Central memory CD8-positive, alpha-beta T cell (primary cell): ENCODE measurements at places on chromosomes 6 and 20.

DNA sequence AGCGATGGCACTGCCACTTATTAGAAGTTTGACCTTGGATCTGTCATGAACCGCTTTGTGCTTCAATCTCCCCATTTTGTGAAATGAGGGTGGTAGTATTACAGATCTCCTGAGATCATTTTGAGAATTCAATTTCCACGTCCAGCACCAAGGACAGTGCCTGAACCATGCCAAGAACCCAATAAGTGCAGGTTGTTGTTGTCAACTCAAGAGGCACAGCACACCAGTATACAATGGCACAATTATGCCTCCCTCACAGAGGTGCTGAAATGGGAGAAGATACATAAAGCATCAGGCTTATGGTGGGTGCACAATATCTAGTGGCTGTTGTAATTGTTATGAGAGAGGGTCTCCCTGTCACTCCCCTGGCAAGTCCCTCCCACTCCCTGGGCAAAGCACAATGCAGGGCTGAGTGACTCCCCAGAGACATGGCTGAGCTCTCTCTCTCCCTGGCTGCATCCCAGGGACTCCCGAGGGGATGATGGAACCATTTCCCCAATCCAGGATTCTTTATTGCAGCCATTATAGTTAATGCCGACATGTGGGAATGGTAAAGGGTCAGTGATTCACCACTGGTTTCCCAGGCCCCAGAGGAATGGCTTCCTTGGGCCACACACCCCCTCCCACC lies 78.7 kb downstream of the CDH22 start:
- H3K27ac ChIP-seq, result no peak overlapping the region
- H3K4me1 ChIP-seq, result no peaks in the 10 kb centered on the region
- H3K4me3 ChIP-seq, result no peak overlapping the region
- no peak for DNase-seq
- H3K27me3 ChIP-seq, result peaks cover 63% of the 10 kb centered on the region
- no peaks in the 10 kb centered on the region for H3K36me3 ChIP-seq

DNA sequence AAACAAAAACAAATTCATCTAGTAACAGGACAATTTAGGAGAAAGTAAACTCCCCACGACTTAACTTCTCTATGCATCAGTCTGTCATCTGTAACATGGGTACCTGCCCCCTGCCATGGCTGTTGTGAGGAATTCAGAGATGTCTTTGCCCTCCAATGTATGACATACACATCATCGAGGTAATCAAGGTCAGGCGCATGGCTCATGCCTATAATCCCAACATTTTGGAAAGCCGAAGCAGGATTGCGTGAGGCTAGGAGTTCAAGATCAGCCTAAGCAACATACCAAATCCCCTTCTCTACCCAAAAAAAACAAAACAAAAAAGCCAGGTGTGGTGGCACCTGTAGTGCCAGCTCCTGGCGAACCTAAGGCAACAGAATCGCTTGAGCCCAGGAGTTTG lies 9.0 kb downstream of the EEF1A1 start:
- peaks cover 23% of the 10 kb centered on the region for H3K4me1 ChIP-seq
- peaks cover 35% of the 10 kb centered on the region for H3K36me3 ChIP-seq
- DNase-seq, result no peak
- no peak overlapping the region for H3K27ac ChIP-seq

GRCh38 chr6:65014006-65014405 lies 693.0 kb downstream of the EYS start:
- no peaks in the 10 kb centered on the region for H3K27me3 ChIP-seq
- H3K4me3 ChIP-seq, result no peak overlapping the region
- H3K36me3 ChIP-seq, result no peaks in the 10 kb centered on the region
- no peak overlapping the region for H3K27ac ChIP-seq
- no peaks in the 10 kb centered on the region for H3K4me1 ChIP-seq
- DNase-seq, result no peak

GRCh38 chr6:34745277-34746103 lies 11.8 kb upstream of the SNRPC start:
- no peak for DNase-seq
- H3K4me3 ChIP-seq, result no peak overlapping the region
- H3K27ac ChIP-seq, result no peak overlapping the region
- no peaks in the 10 kb centered on the region for H3K4me1 ChIP-seq
- H3K36me3 ChIP-seq, result no peaks in the 10 kb centered on the region
- H3K27me3 ChIP-seq, result no peaks in the 10 kb centered on the region

GRCh38 chr6:114739656-114740055 lies 396.8 kb upstream of the HS3ST5 start:
- H3K4me3 ChIP-seq, result no peak overlapping the region
- H3K27me3 ChIP-seq, result no peaks in the 10 kb centered on the region

GRCh38 chr20:50302341-50303057 lies 111.9 kb downstream of the CEBPB start:
- H3K4me1 ChIP-seq, result no peaks in the 10 kb centered on the region
- H3K27me3 ChIP-seq, result no peaks in the 10 kb centered on the region
- peaks cover 2% of the 10 kb centered on the region for H3K36me3 ChIP-seq
- no peak overlapping the region for H3K4me3 ChIP-seq
- H3K27ac ChIP-seq, result no peak overlapping the region

DNA sequence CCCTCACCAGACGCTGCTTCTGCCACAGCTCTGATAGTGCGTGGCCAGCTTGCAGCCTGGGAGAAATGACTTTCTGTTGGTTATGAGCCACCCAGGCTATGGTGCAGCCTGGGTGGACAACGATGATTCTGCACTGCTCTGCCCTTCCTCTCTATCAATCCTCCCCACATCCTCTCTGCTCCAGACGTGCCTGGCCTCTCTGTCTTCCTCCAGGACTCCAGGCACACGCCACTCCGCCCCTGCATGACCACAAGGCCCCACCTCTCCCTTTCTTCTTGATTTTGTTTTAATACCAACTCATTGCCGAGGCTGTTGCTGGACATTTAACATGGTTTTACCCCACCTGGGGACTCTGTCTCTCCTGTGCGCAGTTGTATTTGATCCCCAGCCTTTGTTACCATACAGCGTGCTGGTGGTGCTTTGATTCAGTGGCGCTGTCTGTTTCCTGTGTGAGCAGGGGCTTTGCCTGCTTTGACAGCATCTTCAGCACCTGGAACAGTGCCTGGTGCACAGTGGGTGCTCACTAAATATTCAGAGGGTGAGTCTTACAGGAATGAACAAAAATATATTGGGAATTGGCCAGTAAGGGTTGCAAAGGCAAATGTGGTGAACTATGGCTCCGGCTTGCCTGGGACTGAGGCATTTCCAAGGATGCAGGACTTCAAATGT lies 280.9 kb downstream of the CDH26 start:
- no peaks in the 10 kb centered on the region for H3K36me3 ChIP-seq
- H3K27me3 ChIP-seq, result no peaks in the 10 kb centered on the region
- H3K4me1 ChIP-seq, result no peaks in the 10 kb centered on the region
- H3K27ac ChIP-seq, result no peak overlapping the region
- no peak for DNase-seq

- DNase-seq, result no peak
- H3K4me1 ChIP-seq, result peaks cover 6% of the 10 kb centered on the region
- no peak overlapping the region for H3K4me3 ChIP-seq
- no peaks in the 10 kb centered on the region for H3K27me3 ChIP-seq
Observed at GRCh38 chr6:109769213-109769612, 78.1 kb downstream of the FIG4 start.

DNA sequence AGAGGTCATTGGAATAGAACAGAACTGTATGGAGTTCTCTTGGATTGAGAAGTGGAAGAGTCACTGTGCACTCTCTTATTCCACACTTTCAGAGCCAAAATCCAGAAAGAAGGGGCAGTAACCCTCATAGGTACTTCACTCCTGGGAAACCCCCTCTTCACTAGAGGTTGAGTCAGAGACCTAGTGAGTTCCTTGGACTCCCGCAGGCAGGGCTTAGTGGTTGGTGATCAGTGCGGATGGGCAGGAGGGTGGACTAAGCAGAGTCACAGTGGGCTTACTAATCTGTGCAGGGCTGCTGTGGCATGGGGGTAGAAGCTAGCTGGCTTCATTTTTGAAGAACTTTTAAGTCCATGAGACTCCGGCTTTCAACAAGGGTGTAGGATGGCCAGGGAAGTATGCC lies 95.0 kb upstream of the MLN start:
- no peak overlapping the region for H3K27ac ChIP-seq
- peaks cover 34% of the 10 kb centered on the region for H3K4me1 ChIP-seq
- no peak overlapping the region for H3K4me3 ChIP-seq
- no peaks in the 10 kb centered on the region for H3K36me3 ChIP-seq
- peaks cover 7% of the 10 kb centered on the region for H3K27me3 ChIP-seq

GRCh38 chr6:13654496-13654895 lies 39.4 kb downstream of the NOL7 start:
- H3K36me3 ChIP-seq, result peaks cover 14% of the 10 kb centered on the region
- H3K27me3 ChIP-seq, result no peaks in the 10 kb centered on the region
- H3K27ac ChIP-seq, result no peak overlapping the region

DNA sequence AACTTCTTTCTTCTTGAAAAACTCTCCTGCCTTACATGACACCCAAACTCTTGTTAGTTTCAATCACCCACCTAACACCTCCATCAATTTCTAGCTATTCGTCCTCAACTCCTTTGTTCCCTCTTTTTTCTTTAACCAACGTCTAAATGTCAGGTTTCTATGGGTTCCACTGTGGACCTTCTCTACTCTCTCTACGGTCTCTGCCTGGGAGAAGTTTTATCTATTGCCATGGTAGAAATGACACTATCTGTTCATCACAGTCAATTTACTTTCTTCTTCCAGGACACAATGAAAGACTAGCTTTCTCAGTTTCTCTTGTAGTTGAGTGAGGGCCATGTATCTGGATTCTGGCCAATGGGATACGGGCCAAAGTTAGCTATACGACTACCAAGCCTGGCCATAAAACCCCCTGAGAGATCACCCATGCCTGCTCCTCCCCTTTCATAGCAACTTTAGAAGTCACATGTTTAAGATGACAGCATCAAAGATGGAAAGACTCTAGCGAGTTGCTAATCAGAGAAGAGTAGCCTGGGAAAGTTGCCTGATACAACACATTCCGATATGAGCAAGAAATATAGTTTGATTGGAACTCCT lies 17.9 kb downstream of the RNGTT start:
- H3K27ac ChIP-seq, result no peak overlapping the region
- peaks cover 6% of the 10 kb centered on the region for H3K36me3 ChIP-seq
- no peaks in the 10 kb centered on the region for H3K27me3 ChIP-seq
- H3K4me1 ChIP-seq, result peaks cover 10% of the 10 kb centered on the region
- H3K4me3 ChIP-seq, result no peak overlapping the region
- no peak for DNase-seq

DNA sequence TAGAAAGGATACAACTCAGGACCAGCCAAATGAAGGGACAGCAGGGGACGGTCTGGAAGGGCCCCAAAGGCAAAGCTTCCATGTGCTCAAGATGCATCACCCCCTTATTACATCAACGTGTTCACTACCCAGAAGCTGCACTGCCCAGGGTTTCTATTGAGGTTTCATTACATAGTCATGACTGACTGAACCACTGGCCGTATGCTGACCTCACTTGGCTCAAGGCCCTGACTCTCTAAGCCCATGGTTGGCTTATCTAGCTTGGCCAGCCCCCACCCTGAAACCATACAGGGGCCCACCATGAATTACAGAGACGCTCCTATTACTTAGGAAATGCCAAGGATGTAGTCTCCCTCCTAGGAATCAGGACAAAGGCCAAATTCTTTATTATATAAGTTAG lies 179.4 kb downstream of the FOXC1 start:
- no peak for DNase-seq
- peaks cover 23% of the 10 kb centered on the region for H3K4me1 ChIP-seq
- no peaks in the 10 kb centered on the region for H3K27me3 ChIP-seq

- no peak overlapping the region for H3K27ac ChIP-seq
- DNase-seq, result no peak
- H3K36me3 ChIP-seq, result peaks cover 48% of the 10 kb centered on the region
- no peak overlapping the region for H3K4me3 ChIP-seq
- H3K4me1 ChIP-seq, result no peaks in the 10 kb centered on the region
Observed at GRCh38 chr20:48999890-49000870, 45.9 kb upstream of the CSE1L start.

GRCh38 chr20:63246490-63247288 lies 7.6 kb downstream of the NKAIN4 start:
- peaks cover 44% of the 10 kb centered on the region for H3K27me3 ChIP-seq
- no peak overlapping the region for H3K27ac ChIP-seq
- no peak overlapping the region for H3K4me3 ChIP-seq
- peaks cover 2% of the 10 kb centered on the region for H3K36me3 ChIP-seq

DNA sequence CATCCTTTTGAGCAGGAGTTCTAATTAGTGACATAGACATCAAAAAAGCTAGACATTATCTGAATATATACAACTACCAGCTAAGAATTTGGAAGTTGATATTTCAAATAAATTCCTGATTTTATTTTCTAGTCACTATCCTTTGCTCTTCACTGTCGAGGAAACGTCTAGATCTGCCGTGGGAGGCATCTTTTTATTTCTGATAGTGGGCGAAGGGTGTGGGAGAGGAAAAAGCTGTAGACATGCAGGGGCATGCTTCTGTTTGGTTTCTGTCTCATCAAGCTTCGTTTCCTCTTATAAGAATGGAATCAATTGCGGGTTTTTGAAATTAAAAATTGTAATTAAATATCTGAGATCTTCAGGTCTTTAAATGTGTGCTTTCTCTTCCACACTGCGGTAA lies 16.2 kb upstream of the C6orf118 start:
- peaks cover 2% of the 10 kb centered on the region for H3K36me3 ChIP-seq
- no peaks in the 10 kb centered on the region for H3K4me1 ChIP-seq
- DNase-seq, result no peak
- H3K27ac ChIP-seq, result no peak overlapping the region
- no peak overlapping the region for H3K4me3 ChIP-seq
- no peaks in the 10 kb centered on the region for H3K27me3 ChIP-seq

DNA sequence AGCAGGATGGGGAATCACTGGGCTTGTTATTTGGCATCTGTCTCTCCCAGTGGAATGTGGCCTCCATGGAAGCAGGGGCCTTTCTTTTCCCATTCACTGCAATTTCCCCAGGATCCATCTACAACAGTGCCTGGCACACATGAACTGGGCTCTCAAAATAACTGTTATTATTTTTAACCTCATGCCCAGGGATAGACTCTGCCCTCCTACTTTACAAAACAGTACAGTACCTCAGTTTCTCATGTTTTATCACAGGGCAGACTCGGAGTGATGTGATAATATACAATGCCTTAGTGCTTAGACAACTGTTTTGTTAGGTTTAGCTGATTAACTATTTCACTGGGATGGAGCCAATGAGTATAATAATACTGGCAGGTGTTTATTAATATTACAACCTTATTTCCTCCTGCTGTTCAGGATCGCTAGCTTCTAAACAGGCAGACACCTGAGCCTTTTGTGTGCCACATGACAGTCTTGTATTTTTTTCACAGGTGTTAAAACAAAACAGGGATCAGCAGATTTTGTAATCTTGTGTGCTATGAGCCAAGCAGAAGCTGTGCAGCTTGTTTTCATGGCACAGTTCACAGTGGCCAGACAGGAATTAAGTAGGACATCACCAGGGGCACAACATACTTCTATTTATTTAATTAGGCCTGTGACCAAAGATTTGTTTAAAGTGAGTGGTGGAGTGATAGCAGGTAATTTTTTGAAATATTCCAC lies 157.7 kb upstream of the EYA4 start:
- no peak for DNase-seq
- H3K4me1 ChIP-seq, result no peaks in the 10 kb centered on the region
- no peak overlapping the region for H3K27ac ChIP-seq
- H3K27me3 ChIP-seq, result no peaks in the 10 kb centered on the region
- no peaks in the 10 kb centered on the region for H3K36me3 ChIP-seq
